ENCODE measurements at places on chromosomes 2 and 18.

DNA sequence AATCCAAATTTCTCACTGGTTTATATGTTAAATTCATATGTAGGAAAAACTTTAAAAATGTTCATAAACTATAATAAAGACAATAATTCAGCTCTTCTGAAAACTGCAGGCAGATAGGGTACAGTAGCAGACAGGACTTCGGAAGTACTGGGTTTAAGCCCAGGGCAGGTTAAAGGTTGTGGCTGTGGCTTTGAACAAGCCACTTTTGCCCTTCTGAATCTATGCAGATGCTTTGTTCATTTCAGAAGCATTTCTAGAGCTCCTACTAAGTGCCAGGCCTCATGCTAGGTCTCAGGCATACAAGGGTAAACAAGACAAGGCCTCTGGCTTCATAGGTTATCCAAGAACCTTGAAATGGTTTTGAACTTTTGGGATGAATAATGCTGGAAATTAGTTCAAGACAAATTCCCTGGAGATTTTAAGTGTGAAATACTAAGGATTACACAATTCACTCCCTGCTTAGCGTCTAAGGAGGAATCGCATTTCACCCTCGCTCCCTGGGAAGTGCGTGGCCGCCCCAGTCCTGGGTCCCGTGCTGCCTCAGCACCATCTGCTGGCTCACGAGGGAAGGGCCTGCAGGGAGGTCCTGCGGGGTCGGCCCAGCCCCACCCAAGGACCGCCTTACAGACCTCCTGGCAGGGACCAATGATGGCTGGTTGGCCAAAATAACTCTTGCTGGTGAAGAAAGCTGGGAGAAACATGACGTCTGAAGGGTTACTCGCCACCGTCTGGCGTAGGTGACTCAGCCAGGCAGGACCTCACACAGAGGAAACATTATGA lies 67.7 kb upstream of the L3MBTL4 start:
- no peak for DNase-seq

GRCh38 chr2:102604769-102605168 lies 14.6 kb upstream of the SLC9A2 start:
- no peak for DNase-seq

DNA sequence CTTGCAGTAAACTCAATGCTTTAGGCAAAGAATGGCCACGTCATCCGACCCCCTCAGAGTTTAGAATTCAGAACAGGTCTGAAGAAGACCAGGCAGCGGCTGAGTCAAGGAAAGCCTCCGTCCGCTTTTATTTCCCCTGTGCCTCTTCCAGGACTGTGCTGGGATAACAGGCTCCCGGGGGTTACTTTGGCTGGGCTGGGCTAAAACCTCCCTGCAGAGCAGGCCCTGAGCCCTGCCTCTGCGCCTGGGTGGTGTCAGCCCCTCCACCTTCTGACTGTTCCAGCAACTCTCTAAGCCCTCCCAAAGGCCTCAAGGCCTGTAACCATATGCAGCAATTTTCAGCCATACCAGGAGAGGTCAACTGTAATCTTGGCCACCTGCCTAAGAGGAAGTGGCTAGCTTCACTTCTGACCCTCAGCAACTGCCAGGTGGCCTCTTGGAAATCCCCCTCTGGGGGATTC lies 166.5 kb downstream of the RPIA start:
- no peak for DNase-seq

- no peak for DNase-seq
Observed at GRCh38 chr18:66129248-66129647, 378.4 kb downstream of the CDH7 start.

- DNase-seq: no peak
Observed at GRCh38 chr2:24871852-24872333, 48.1 kb downstream of the ADCY3 start.

GRCh38 chr2:212712991-212713390 lies 174.4 kb upstream of the ERBB4 start:
- DNase-seq: no peak

DNA sequence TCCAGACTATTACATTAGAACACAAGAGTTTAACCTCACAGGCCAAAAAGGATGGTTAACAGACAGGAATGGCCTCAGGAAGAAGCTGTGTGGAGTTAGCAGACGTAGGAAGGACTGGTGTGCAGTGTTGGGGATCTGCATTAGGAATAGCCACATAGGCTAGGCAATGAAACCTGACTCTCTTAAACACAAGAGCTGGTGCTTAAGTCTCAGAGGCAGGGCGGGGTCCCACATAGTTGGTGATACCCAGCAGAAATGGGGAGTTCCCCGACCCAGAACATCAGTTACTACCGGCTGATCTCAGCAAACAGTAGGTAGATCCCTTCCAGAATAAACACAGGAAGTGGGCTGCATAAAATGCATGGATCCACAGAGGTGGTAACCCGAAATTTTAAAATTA lies 64.1 kb downstream of the CCDC93 start:
- DNase-seq: no peak

DNA sequence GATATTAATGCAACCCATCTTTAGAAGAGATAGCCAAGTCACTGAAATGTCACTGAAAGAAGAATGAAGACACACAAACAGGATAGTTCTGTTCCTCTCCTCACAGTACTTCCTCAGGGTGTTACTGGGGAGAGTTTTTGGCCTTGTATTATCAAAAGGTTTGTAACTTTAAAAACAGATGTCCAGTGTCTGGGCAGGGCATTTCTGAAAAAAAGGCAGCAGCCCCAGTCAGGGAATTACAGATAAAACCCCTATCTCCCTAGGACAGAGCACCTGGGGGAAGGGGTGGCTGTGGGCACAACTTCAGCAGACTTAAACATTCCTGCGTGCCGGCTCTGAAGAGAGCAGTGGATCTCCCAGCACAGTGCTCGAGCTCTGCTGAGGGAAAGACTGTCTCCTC lies 30.8 kb downstream of the LANCL1 start:
- DNase-seq: no peak

DNA sequence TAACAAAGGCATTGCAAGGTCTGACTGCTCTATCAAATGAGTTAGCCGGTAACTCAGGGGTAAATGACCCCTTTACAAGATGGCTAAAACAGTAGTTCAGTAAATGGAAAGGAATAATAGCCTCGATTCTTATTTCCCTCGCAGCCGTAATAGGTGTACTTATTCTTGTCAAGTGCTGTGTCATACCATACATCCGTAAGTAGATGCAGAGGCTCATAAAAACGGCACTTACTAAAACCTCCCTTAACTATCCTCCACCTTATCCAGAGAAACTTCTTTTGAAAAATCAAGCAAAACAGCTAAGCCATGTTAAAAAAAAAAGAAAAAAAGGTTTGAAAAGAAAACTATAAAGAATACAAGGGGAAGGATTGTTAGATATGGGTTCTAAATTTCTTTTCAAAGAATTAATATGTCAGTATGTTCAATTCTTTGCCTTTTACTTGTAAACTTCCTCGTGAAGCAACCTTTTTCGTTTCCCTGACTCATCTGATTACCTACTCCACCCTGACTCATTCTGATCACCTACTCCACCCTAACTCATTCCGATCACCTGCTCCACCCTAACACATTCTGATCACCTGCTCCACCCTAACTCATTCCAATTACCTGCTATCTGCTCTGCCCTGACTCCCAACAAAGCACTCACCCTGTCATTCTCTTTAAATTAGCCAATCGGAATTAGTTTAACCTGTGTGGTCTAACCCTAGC lies 127.5 kb downstream of the SPAG16 start:
- DNase-seq: no peak

DNA sequence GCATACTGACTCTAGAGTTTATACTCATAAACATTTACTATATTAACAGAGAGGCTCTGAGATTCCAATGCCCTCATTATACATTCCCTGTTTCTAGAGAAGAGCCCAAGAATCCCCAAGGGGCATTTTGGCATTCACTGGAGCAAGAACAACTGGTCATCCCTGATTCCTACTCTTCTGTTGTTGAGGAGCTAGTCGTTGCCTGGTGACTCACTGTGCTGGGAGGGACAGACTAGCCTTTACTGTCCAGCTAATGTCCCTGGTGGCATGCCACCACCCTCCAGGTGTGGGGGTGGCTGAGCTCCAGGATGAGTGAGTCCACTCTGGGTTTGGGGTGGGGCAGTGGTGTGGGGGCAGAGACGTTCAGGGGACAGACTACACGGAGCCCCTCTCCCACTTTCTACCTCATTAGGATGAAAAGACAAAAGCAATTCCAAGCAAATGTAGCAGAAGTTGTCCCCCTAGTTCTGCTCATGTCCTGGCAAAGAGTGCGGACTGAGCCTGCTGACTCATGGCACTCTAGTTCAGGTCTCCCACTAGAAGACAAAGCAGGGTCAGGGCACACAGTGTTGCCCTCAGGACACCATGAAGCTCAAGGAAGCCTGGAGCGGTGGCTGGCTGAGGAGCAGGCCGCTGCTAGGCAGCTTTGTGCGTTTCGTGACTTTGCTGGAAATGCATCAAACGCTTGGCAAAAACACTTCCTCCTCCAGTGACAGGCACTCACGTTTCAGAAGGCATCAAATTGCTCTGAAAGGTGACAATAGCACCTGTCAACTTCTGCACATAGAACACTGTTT lies 49.4 kb downstream of the RHOB start:
- DNase-seq: no peak

- DNase-seq: no peak
Observed at GRCh38 chr2:27723372-27724144, 48.0 kb upstream of the MRPL33 start.

- DNase-seq: no peak
Observed at GRCh38 chr2:72781480-72781879, 44.4 kb downstream of the EXOC6B start.
